Hindlimb muscle (tissue), 1 donor: ENCODE measurements at places on chromosomes 3 and 15.

DNA sequence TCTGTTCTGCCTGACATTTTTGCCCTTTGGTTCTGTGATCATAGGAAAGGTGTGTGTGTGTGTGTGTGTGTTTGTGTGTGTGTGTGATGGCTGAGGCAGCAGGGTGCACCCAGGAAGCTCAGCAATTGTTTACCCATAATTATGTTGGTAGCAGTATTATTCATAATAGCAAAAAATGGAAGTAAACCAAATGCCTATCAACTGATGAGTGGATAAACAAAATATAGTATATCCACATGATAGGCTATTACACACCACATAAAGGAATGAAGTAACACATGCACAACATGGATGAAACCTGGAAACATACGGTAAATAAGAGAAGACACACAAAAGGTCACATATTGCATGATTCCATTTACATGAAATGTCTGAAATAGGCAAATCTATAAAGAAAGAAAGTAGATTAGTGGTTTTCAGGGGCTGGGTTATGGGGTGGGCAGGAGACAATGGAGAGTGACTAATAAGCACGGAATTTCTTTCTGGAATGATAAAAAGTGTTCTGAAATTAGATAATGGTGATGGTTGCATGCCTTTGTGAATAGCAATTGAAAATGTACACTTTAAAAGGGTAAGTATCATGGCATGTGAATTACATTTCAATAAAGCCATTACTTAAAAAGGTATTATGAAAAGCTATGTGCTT is 167.2 kb downstream of the POLR2M start:
- no peak for DNase-seq

- DNase-seq: no peak
These were observed 118.0 kb upstream of the MEF2A start for GRCh38 chr15:99447497-99448371.

DNA sequence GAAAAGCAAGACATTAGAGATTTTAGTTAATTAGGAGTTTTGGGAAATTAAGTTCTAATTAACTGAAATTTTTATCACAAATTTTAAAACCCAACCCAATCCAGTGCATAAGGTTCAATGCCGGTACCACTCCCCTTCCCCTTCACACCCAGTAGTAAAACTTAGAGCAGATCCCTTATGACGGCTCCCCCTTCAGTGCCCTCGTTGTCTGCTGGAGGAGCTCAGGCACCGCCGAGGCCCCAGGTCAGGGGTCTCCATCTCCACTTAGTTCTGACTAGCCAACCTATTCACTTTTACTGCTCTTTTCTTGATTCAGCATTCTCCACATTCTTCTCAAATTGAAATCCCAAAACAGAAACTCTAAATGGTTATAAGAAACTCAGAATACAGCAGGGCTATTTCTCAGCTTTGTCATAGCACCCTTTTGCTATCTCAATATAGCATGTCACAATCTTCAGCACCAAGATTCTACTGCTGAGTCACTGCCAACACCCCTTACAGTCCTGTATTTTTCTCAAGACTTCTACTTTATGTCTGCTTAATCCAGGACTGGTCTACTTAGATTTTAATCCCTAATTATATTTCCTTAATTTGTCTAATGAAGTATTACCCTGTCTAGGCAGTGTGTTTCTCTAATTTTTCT is 39.8 kb downstream of the TUBGCP4 start:
- no peak for DNase-seq

- no peak for DNase-seq
These were observed 1.5 kb upstream of the CACNA2D3 start for GRCh38 chr3:54120657-54121413.

DNA sequence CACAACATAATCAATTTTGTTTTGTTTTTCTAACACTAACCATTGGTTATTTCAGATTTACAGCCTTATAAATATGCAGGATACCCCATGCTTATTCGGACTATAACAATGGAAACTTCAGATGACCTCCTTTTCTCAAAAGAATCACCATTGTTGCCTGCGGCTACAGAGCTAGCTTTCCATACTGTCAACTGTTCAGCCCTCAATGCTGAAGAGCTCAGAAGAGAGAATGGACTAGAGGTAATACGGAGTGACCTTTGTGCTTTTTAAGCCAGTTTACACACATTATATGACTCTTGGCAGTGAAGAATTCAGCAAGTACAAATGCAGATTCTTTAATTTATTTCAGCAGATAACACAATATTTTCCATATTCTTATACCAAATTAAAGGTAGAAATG is 81.8 kb downstream of the DNAJC13 start:
- DNase-seq: no peak

- no peak for DNase-seq
These were observed 26.8 kb downstream of the ACAN start for GRCh38 chr15:88830016-88830415.

- no peak for DNase-seq
These were observed 80.0 kb downstream of the ITPR1 start for GRCh38 chr3:4573153-4573552.

GRCh38 chr3:18813300-18813699 is 335.0 kb upstream of the KCNH8 start:
- no peak for DNase-seq

DNA sequence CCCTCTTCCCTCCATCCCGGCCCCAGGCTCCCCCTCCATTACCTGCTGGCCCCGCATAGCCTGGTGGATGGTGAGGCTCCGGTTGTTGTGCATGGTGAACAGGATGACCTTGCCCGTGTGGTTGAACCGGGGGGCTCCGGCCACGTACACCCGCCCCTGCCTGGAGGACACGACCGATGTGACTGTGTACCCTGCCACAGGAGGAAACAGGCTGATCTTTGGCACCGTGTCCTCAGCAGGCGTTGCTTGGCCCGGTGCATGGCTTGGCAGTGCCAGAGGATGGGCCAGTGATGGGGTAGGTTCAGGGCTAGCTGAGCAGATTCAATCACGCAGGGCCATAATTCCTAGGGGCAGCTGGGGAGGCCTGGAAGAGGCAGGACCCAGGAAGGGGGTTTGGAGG is 58.1 kb downstream of the FEM1B start:
- DNase-seq: no peak

DNA sequence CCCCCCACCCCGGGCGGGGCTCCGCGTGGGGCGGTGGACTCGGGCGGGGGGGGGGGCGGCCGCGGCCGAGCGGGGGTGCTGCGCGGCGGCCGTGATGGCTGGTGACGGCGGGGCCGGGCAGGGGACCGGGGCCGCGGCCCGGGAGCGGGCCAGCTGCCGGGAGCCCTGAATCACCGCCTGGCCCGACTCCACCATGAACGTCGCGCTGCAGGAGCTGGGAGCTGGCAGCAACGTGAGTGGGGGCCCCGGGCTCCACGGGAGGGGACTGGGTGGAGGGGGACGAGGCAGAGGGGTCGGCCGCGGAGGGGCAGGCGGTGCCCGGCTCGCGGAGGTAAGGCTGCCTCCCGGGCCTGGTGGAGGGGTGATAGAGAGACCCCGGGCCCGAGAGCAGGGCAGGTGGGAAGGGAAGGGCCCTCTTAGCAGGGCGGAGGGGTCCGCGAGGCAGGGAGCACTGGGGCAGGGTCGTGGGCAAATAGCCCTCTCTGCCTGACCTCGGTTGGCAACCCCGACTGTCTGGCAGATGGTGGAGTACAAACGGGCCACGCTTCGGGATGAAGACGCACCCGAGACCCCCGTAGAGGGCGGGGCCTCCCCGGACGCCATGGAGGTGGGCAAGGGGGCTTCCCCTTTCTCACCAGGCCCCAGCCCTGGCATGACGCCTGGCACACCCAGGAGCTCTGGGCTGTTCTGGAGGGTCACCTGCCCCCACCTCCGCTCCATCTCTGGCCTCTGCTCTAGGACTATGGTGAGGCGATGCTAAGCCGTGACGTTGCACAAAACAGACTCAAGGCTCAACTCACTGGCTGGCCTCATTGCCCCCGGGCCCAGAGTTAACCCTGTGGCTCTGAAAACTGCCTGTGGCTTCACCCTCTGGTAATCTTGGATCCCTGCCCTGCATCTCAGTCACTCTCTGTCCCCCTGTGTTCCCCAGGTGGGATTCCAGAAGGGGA is at the start of gene ECE2:
Gene ECE2, plus strand, starts transcription at position 62 of the 950 bp plus-strand sequence. Its CDS starts 132 bp downstream, at position 194.
- DNase-seq: no peak

DNA sequence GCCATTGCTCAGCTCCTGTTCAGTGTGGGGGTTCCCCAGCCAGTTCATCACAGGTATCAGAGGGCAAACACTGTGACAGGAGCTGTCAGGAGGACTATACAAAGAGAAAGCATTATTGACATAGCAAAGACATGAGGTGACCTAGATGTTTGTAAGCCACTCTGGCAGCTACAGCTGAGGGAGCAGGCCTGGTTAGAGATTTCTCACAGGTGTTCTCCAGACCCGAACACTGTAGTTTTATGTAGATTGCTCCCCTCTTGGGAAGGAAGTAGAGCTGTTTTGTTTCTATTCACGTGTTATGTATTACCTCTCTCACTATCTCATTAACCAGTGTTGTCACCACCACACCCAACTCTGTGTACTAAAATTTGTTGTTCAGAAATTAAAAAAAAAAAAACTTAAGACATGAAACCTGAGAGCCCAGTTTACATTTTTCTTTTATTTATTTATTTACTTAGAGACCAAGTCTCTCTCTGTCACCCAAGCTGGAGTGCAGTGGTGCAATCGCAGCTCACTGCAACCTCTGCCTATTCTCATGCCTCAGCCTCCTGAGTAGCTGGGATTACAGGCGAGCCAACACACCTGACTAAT is 123.7 kb downstream of the RBPMS2 start:
- no peak for DNase-seq

DNA sequence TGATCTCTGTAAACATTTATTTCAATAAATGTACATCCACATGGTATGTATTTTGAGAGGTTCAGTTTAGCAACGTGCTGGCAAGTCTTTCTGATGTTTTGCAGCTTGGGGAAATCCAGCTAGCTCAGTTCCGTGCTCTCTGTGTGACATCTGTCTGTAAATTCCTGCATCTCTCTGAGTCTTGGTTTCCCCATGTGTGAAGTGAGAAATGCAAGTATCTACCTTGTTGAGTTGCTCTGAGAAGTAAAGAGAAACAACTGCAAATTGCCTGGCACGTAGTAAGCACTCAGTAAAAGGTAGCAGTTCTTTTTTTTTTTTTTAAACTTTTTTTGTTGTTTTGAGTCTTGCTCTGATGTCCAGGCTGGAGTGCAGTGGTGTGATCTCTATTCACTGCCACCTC is 30.2 kb upstream of the MORF4L1 start:
- DNase-seq: no peak

DNA sequence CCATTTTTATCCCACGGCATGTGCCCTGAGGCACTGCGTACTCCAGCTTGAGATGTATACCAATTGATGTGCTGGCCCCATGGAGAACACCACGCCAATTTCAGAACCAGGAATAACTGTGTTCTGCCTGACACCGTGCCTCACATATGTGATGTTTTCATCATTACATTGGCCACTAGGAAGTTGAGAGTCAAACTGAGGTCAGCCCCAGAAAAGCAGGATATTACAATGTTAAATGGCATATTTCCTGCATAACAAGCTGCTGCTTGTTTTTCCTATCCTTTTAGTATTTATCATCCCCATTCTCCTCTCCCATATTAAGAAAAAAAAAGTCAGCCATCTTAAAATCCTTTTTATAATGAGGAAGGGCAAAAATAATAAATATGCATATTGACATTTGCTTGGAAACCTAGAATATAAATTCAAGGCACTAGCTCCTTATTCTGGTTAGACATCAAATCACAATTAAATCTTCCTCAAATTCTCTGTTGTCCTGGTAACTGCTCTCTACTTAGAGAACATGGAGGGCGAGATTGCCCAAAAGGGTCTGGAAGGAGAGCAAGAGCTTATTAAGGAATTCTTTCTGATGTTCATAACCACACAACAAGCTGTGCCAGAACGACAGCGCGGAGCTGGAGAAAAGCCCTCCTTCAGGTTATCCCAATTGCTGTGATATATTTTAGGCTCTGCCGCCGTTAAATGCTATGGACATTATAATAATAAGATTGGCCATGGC is 112.6 kb downstream of the UACA start:
- no peak for DNase-seq

GRCh38 chr3:44365952-44366351 is 27.4 kb downstream of the TCAIM start:
- no peak for DNase-seq

DNA sequence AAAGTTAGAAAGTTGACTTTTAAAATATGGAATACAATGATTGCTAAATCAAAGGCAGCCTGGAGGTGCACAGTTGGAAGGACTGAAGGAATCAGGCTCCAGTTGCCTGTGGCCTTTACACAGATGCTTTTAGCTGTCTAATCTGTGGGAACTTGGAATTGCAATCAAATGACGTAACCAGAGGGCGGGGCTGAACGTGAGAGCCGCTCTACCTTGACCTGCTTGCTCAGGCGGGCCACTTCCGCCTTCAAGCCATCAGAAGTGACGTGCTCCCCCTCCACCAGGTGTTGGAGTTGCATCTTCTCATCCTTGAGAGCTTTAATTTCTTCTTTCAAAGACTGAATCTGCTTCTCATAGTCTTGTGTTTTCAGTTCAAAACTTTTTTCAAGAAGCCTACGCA is 37.7 kb upstream of the GNB5 start:
- DNase-seq: no peak

GRCh38 chr15:87269566-87269965 is 987.0 kb downstream of the NTRK3 start:
- no peak for DNase-seq

DNA sequence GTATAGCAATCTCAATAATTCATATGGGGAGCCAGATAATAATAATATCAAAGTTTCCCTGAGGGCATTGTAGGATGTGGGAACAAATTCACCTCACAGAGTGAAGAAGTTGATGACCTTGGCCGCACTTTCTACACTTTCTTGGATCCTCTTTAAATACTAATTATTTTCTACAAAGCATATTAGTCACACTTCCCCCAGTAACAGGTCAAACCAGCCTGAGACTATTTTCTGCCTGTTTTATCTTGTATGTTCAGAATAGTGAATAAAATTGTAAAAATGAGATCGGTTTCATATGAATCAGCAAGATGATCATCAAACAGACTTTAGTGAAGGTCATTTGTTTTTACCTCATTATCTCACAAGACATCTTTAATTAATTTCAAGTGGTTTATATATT is 2.3 kb upstream of the OR5K3 start:
- DNase-seq: no peak
